ENCODE measurements at places on chromosomes 7 and 10.

DNA sequence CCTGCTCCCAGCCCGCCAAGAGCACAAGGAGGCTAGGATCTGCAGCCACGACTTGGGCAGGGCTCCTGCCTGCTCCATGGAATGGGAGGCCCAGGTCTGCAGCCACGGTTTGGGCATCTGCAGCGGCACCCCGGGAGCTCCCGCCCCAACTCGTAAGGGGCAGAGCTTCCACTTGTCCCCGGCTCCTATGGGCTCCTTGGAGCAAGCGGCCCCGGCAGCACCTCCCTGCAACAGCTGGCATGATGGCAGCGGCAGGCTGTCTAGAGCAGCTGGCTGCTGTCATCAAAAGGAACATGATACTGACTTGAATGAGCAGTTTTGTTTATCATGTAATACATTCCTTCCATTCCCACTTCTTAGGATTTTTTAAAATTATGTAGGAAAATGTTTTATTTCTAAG, 684.0 kb upstream of the FOXK1 start:
- no peak for DNase-seq

DNA sequence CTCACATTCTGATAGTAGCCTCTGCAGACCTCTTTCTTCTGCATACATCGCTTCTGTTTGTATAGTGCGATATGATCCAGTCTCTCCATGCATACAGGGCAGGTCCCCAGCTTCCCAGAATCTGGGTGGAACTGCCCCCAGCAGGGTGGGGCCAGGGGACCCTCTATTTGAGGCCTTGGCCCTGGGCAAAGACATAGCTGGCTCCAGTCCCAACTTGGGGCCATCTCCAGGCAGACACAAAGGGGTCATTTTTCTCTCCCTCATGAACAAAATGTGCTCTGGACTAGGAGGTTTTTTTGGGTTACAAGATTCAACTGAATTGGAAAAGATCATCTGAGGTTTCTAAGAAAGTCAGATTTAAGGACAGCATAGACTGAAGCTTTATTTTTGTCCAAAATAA, 21.1 kb upstream of the HSPA12A start:
- no peak for DNase-seq

DNA sequence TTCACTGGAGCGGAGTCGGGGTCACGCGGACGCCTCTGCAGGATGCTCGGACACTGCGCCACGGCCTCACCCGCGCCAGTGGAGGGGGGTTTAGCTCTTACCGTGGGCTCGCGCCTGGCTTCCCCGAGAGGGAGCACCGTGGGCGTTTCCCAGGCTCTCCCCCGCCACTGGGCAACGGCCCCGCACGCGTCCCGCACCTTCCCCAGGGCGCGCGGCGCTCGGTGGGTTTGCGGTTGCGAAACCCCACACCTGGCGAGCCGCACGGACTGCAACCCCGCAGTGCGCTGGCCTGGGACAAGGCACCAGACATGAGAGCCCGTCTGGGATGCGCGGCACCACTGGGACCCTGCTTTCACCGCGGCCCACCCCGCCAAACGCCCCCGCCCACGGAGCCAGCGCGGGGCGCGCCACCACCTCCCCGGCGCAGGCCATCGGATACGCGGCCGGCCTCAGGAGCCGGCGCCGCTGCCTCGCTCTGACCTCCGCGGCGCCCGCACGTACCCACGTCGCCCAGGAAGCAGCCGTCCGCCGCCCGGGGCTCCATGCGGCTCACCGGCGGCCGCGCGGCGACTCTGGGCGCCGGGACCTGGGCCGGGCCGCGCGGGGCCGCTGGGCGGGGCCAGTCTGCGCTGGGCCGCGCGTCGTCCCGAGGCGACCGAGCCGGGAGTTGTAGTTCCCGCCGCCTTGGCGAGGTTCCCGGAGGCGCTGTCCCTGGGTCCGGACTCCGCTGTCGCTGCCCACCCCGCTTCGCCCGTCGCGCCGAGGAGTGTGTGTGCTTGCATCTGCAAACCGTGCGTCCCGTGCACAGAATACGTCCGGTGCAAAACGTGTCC, at the start of gene ASB13:
ASB13 (minus strand) TSS at position 588 of the 833 bp plus-strand sequence; CDS start at position 544, 44 bp downstream.
- DNase-seq = peak; percentile 67

DNA sequence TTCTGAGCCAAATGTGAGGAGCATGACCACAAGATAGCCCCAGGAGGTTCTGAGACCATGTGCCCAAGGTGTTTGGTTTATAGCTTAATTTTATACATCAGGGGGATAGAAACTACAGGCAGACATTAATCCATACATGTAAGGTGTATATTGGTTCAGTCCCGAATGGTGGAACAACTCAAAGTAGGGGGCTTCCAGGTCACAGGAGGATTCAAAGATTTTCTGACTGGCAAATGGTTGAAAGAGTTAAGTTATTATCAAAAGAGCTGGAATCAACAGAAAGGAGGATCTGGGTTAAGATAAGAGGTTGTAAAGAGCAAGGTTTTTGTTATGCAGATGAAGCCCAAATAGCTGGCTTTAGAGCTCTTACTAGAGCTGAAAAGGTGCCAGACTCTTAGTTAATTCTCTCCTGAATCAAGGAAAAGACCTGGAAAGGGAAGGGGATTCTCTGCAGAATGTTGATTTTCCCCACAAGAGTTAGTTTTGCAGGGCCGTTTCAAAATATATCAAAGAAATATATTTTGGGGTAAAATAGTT, 640.0 kb downstream of the IPMK start:
- DNase-seq = peak; percentile 2

DNA sequence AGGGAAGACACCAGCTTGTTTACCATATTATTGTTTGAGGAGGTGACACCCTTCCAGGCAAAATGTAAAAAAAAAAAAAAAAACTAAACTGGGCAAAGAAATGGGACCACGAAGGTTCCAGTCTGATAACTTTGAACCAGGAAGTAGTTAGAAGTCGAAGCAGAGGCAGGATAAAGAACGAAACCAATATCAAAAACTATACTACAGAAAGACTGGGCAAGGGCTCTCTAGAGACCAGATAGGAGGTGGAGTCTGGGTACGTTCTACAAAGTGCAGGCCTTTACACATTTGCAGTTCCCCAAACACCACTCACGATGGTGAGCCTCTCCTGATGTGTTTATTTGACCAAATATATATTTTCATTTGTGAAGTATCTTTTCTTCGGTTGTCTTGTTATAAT, 125.7 kb upstream of the CDK1 start:
- DNase-seq = no peak

- DNase-seq = no peak
These were observed 115.7 kb downstream of the CACNA2D1 start for GRCh38 chr7:82327898-82328297.

DNA sequence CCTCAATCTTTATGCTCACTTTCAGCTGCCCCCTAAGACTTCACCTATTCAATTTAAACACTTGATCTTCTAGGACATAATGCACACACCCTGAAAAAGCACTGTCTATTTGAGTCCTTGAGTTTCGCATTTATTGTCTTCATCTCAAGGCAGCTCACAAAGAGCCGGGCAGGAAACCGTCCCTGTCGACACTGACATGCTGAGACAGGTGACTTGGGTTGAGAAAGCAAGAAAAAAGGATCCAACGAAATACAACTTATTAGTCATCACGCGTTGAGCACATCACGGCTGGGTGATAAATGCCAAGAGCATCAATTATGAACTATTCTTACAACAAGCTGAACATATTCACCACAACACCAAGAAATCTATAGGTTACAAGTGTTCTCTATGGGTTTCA, 91.1 kb downstream of the CALN1 start:
- no peak for DNase-seq

- DNase-seq = no peak
These were observed 118.9 kb downstream of the PPP1R3A start for GRCh38 chr7:113799896-113800295.

GRCh38 chr10:17084258-17084657, 45.4 kb downstream of the CUBN start:
- no peak for DNase-seq
